ENCODE measurements at places on chromosomes 3 and 15. TPM values are rescaled to one million over a fixed set of nuclear protein-coding genes. Genes with fewer than 3 reads are reported as not detected.

The MAN2C1 gene
- total RNA-seq: 62.1 TPM

The PLA2G4E gene
- total RNA-seq: not detected

The CATSPER2 gene
- total RNA-seq: 0.66 TPM

The KLF15 gene
- total RNA-seq: 0.49 TPM

The CEP70 gene
- total RNA-seq: 6.5 TPM

The AMT gene
- total RNA-seq: 0.27 TPM

The TRAT1 gene
- not detected for total RNA-seq

The CEMIP gene
- 1.4 TPM for total RNA-seq

The P2RY12 gene
- not detected for total RNA-seq

The AADACL2 gene
- total RNA-seq: not detected

The ARPIN gene
- total RNA-seq: 13.6 TPM

The IL5RA gene
- total RNA-seq: not detected

The NLGN1 gene
- total RNA-seq: not detected

The RHOV gene
- total RNA-seq: 7.3 TPM

The TEX9 gene
- total RNA-seq: 5.4 TPM

The STRIT1 gene
- not detected for total RNA-seq

The CYP8B1 gene
- not detected for total RNA-seq

The CFAP91 gene
- 0.34 TPM for total RNA-seq

The FRMD5 gene
- 2.2 TPM for total RNA-seq

The SLC38A3 gene
- total RNA-seq: not detected

All from A549 treated with GW870086 at 1 μM for 4 hours (cell line).